Effector CD4-positive, alpha-beta T cell (primary cell): ENCODE measurements at places on chromosomes 2 and 18.

- DNase-seq, result no peak
These were observed 76.9 kb upstream of the GLI2 start for GRCh38 chr2:120658770-120659158.

DNA sequence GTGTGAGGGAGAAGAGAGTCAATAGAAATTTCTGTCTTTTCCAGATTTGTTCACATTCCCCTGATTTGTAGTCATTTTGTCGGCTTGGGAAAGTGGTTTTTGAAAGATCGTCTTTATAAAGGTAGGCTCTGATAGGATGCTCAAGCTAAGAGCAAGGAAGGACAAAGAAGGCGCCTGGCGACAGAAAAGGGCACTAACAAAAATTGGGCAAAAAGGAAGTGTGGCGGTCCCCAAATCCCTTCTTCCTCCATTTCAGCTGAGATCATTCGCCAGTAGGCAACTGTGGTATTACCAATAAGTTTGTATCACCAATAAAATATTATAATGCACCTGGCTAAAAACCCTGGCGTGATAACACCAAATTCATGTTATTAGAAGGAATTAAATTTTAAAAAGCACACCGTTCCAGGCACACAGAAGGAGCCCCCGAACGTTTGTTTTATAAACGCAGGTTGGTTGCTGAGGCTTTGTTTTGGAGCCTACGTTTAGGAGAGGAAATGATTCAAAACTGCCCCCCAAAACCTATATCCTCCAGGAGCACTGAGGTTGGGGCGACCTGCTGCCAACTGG is 756 bp upstream of the PTPN4 start:
- no peak for DNase-seq

- DNase-seq, result no peak
These were observed 12.3 kb upstream of the MEP1B start for GRCh38 chr18:32177530-32177929.

GRCh38 chr2:46970334-46971288 is 55.0 kb upstream of the MCFD2 start:
- no peak for DNase-seq

- DNase-seq, result no peak
These were observed 83.3 kb downstream of the PDE11A start for GRCh38 chr2:177989029-177989885.

- DNase-seq, result no peak
These were observed 49.3 kb downstream of the ACAA2 start for GRCh38 chr18:49764032-49764431.
